Right lobe of liver (tissue), 6 donors: ENCODE measurements at places on chromosomes 2 and 18. TPM values are rescaled to one million over a fixed set of nuclear protein-coding genes. Genes with fewer than 3 reads are reported as not detected.

GPR45 gene
- total RNA-seq, result not detected

SERPINB13 gene
- total RNA-seq, result not detected

GALNT3 gene
- total RNA-seq, result 0.58 TPM

HOXD12 gene
- not detected for total RNA-seq

IL37 gene
- not detected for total RNA-seq

SERPINB5 gene
- total RNA-seq, result not detected

C2orf15 gene
- total RNA-seq, result 0.50 TPM

ZNF519 gene
- 0.66 TPM for total RNA-seq

GRCh38 chr2:158043181-158043948 is 58.3 kb upstream of the UPP2 start:
- H3K4me1 ChIP-seq, result peaks cover 4% of the 10 kb centered on the region
- H3K27me3 ChIP-seq, result no peaks in the 10 kb centered on the region
- no peak overlapping the region for H3K27ac ChIP-seq
- peak; percentile 44 for DNase-seq

DNA sequence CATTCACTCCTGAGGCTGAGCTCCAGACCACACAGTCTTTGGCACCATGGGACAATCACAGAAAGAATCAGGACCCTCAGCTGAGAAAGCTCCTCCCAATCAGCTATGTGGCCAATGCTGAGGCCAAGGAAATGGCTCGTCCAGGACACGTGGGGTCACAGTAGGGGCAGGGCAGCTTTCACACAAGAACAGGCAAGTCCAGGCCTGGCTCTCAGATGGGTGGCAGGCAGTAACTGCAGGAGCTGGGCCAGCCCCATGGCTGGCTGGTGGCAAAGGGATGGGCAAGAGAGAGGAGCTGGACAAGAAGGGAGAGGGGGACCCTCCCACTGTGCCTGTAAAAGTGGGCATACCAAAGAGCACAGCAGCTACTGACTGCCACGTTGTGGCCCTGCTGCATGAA is 12.2 kb upstream of the EDAR start:
- H3K4me1 ChIP-seq, result no peaks in the 10 kb centered on the region
- no peak overlapping the region for H3K4me3 ChIP-seq
- no peaks in the 10 kb centered on the region for H3K36me3 ChIP-seq
- DNase-seq, result no peak
- H3K27ac ChIP-seq, result no peak overlapping the region

DNA sequence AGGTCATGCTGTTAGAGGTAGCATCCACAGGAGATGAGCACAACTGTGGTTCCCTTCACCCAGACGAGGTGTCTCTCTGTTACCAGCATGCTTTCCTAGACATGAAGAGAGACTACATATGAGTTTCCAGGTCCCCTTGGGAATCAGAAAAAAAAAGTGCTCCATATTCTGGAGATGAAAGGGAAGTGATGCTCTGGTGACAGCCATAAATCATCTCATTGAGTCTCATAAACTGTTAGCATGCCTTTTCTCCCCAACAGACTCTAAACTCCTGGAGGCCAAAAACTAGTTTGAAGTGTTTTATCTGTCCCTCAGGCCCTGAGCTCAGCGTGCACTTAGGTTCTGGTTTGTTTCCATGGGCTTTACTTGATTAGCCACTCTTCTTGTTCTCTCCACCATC is 124.6 kb upstream of the CREB1 start:
- no peak overlapping the region for H3K27ac ChIP-seq
- H3K27me3 ChIP-seq, result no peaks in the 10 kb centered on the region
- H3K4me1 ChIP-seq, result no peaks in the 10 kb centered on the region
- no peaks in the 10 kb centered on the region for H3K36me3 ChIP-seq

- H3K4me1 ChIP-seq, result no peaks in the 10 kb centered on the region
- no peak overlapping the region for H3K27ac ChIP-seq
- no peaks in the 10 kb centered on the region for H3K36me3 ChIP-seq
- no peak for DNase-seq
- no peaks in the 10 kb centered on the region for H3K27me3 ChIP-seq
Observed at GRCh38 chr2:131588152-131588873, 60.6 kb downstream of the CCDC74A start.

GRCh38 chr2:234682492-234683228 is 185.8 kb upstream of the ARL4C start:
- H3K4me3 ChIP-seq, result no peak overlapping the region
- no peaks in the 10 kb centered on the region for H3K36me3 ChIP-seq
- H3K27ac ChIP-seq, result no peak overlapping the region
- H3K4me1 ChIP-seq, result peaks cover 14% of the 10 kb centered on the region
- H3K27me3 ChIP-seq, result no peaks in the 10 kb centered on the region

- no peaks in the 10 kb centered on the region for H3K27me3 ChIP-seq
- no peak for DNase-seq
- H3K36me3 ChIP-seq, result no peaks in the 10 kb centered on the region
- no peak overlapping the region for H3K27ac ChIP-seq
Observed at GRCh38 chr2:233079473-233079877, 19.3 kb downstream of the INPP5D start.

DNA sequence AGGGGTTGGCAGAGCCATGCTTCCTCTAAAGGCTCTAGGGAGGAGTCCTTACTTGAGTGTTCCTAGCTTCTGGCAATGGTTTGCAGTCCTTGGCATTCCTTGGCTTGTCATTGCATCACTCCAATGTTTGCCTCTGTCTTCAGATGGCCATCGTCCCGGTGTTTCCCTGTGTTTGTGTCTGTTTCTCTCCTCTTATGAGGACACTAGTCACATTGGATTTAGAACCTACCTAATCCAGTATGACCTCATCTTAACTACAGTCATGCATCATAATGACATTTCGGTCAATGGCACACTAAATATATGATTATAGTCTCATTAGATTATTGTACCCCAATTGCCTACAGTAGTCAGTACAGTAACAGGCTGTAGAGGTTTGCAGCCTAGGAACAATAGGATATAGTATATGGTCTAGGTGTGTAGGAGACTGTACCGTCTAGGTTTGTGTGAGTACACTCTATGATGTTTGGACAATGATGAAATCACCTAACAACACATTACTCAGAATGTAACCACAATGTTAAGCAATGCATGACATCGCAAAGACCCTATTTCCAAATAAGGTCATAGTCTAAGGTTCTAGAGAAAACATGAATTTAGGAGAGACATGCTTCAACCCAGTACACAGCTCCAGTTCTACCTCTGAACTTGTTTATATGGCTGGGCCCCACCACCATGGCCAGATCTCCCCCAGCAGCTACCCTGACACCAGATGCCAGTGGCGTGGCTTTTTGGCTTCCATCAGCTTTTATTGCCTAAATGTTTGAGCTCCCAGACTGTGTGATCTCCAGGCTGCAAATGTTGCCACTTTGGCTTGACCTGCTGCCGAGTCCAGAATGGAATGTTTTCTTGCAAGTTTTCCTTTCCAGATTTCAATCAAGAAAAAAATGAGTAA is 22.1 kb downstream of the SRD5A2 start:
- H3K36me3 ChIP-seq, result no peaks in the 10 kb centered on the region
- DNase-seq, result peak; percentile 88
- peak overlapping the region; percentile 85 for H3K27ac ChIP-seq
- no peaks in the 10 kb centered on the region for H3K27me3 ChIP-seq
- no peaks in the 10 kb centered on the region for H3K4me1 ChIP-seq

DNA sequence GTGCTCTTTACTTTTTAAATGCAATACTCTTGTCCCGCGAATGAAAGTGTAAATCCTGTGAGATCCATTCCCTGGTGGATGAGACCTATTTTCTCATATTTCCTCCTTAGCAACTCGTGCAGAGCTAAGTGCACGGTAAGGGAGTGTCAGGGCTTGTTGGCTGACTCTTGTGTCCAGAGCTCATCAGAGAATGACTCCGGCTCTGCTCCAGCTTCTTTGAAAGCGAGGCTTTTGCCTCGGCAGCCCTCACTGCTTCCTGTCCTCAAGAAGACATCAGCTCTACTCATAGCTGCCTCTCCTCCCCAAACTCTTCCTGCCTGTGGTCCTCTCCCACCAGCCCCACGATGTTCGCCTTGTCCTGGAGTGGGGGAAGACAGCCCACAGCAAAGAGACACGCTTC is 70.7 kb downstream of the LIPG start:
- no peak for DNase-seq
- no peak overlapping the region for H3K4me3 ChIP-seq
- H3K4me1 ChIP-seq, result no peaks in the 10 kb centered on the region
- no peaks in the 10 kb centered on the region for H3K36me3 ChIP-seq

GRCh38 chr18:33630476-33630875 is 52.5 kb downstream of the ASXL3 start:
- no peak for DNase-seq
- no peak overlapping the region for H3K27ac ChIP-seq
- H3K4me3 ChIP-seq, result no peak overlapping the region
- H3K27me3 ChIP-seq, result no peaks in the 10 kb centered on the region
- no peaks in the 10 kb centered on the region for H3K4me1 ChIP-seq
- no peaks in the 10 kb centered on the region for H3K36me3 ChIP-seq

DNA sequence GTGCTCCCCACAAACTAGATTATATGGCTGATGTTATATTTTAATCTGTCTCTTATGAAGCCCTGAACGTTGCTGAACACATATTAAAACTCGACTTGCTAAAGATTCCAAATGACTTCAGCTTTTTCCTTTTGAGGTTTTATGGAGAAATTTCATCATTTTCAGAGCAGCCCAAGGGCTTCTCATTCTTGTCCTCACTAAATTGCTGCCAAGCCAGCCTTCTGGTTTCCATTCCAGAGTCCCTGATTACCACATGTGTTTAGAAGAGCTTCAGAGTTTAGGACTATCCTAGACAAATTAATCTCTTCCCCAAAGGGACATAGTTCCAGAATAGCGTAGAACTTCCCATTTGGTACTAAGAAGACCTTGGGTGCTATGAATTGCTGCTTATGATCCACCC is 77.8 kb upstream of the CCDC195 start:
- DNase-seq, result no peak
- no peaks in the 10 kb centered on the region for H3K36me3 ChIP-seq
- no peaks in the 10 kb centered on the region for H3K4me1 ChIP-seq

GRCh38 chr2:24871852-24872333 is 48.1 kb downstream of the ADCY3 start:
- no peaks in the 10 kb centered on the region for H3K4me1 ChIP-seq
- no peak for DNase-seq
- no peaks in the 10 kb centered on the region for H3K27me3 ChIP-seq

GRCh38 chr2:128416806-128417205 is 98.1 kb upstream of the HS6ST1 start:
- peak; percentile 26 for DNase-seq
- H3K27ac ChIP-seq, result no peak overlapping the region
- no peaks in the 10 kb centered on the region for H3K36me3 ChIP-seq
- H3K4me3 ChIP-seq, result no peak overlapping the region
- no peaks in the 10 kb centered on the region for H3K27me3 ChIP-seq

DNA sequence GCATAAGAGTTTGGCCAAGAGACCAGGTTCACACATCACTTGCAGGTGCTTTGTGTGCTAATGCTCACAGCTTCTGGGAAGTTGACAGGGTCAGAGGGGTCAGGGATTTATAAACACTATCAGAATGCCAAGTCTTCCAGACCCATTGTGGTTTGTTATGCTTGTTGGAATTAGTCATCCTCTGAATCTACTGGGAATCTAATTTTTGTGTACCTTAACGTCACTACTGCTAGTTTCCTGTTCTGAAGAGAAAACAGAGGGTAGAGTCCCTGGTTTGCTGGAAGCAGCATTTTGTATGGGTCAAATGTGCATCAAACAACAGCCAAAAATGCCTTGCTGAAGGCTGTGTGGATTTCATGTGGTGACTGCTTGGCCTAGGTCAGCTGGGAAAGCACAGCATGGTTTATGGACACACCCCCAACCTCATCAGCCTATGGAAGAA is 33.3 kb downstream of the ANTXR1 start:
- H3K4me1 ChIP-seq, result no peaks in the 10 kb centered on the region
- H3K27me3 ChIP-seq, result no peaks in the 10 kb centered on the region
- H3K4me3 ChIP-seq, result no peak overlapping the region
- no peak for DNase-seq
- H3K36me3 ChIP-seq, result no peaks in the 10 kb centered on the region

DNA sequence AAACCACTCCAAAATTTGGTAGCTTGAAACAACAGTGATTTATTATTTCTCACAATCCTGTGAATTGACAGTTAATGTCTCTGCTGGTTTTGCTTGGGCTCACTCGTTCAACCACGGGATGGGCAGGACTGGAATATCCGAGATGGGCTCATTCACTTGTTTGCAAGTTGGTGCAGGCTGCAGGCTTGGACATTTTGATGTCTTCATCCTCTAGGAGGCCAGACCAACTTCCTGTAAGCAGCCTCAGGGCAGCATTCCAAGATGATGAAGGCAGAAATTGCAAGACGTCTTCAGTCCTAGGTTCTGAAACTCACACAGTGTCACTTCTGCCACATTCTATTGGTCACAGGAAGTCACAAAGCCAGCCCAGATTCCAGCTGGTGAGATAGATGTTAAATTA is 47.1 kb downstream of the GPR39 start:
- H3K4me1 ChIP-seq, result no peaks in the 10 kb centered on the region
- H3K27ac ChIP-seq, result no peak overlapping the region
- no peak for DNase-seq
- H3K27me3 ChIP-seq, result no peaks in the 10 kb centered on the region
- no peak overlapping the region for H3K4me3 ChIP-seq
- no peaks in the 10 kb centered on the region for H3K36me3 ChIP-seq

GRCh38 chr18:28177828-28178635 is 1.1 kb upstream of the CDH2 start:
- peak overlapping the region; percentile 83 for H3K27ac ChIP-seq
- H3K4me1 ChIP-seq, result no peaks in the 10 kb centered on the region

DNA sequence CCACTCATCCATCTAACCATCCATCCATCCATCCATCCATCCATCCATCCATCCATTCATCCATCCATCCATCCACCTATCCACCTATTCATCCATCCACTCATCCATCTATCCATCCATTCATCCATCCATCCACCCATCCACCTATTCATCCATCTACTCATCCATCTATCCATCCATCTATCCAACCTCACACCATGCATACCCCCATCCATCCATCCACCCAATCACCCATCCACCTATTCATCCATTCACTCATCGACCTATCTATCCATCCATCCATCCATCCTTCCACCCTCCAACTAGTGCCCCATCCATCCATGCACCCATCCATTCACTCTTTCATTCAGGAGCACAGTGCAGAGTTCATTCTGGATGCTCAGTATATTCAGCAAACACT is 21.5 kb upstream of the YWHAQ start:
- no peak for DNase-seq
- no peaks in the 10 kb centered on the region for H3K4me1 ChIP-seq
- no peaks in the 10 kb centered on the region for H3K27me3 ChIP-seq
- H3K36me3 ChIP-seq, result no peaks in the 10 kb centered on the region

DNA sequence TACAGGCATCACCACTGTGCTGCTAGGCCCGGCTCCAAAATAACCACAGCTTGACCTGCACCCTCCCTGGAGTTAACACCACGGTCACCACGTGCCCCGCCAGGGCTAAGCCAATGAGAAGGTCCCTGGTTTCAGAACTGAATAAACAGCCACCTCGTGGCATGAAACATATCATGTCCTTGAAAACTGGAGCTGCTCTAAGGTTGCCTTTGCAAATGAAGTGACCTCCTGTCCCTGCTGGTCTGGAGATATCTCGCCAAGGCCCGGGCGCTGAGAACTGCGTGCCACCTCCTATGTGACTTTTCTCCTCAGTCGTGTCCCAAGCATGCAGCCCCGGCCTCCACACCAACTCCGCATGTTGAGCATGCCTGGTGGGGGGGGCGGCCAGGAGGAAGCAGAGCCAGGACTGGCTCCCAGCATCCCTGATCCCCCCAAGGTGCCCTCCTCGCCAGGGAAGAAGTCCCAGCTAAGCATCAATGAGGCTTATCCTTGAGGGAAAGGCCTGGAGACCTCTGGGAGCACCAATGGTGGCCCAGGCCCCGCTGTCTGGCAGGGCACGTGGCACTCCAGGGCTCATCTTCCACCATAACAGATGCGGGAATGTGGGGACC is 16.3 kb upstream of the KCNG2 start:
- no peaks in the 10 kb centered on the region for H3K4me1 ChIP-seq
- no peak for DNase-seq
- no peak overlapping the region for H3K27ac ChIP-seq
- no peaks in the 10 kb centered on the region for H3K27me3 ChIP-seq
